ENCODE measurements at places on chromosomes 6 and 20.

- DNase-seq, result no peak
Observed at GRCh38 chr6:105839266-105839665, 246.9 kb upstream of the PRDM1 start.

DNA sequence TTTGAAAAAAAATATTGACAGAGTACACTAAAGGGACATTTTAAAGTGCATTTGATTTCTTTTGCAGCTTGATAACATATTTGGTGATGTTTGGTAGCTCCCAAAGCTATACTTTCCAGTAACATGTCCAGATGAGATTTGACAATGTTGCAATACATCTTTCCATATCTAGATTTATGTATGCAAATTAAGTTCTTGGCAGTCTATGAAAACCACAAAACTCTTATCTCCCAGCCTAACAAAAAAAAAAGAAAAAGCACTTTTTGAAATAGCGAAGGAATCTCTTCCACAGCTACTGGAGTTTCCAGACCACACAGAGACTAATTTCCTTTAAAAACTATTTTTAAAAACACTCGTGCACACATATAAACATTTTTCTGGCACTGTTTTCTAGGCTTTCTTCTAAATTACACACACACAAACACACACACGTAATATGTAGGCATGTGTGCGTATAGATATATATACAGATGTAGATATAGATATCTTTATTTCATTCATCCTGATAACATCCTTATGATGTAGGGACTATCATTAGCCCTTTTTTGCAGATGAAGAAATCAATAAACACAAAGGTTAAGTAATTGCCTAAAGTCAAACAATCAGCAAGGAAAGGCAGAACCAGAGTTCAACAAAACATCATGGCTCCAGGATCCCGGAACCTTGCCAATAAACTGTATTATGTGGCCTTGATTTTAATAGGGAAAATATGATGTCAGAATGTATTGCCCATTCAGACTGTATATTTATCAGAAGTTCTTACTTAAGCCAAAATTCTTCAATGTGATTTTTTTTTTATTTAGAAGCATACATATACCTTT, 93.3 kb downstream of the ADGRB3 start:
- no peak for DNase-seq

DNA sequence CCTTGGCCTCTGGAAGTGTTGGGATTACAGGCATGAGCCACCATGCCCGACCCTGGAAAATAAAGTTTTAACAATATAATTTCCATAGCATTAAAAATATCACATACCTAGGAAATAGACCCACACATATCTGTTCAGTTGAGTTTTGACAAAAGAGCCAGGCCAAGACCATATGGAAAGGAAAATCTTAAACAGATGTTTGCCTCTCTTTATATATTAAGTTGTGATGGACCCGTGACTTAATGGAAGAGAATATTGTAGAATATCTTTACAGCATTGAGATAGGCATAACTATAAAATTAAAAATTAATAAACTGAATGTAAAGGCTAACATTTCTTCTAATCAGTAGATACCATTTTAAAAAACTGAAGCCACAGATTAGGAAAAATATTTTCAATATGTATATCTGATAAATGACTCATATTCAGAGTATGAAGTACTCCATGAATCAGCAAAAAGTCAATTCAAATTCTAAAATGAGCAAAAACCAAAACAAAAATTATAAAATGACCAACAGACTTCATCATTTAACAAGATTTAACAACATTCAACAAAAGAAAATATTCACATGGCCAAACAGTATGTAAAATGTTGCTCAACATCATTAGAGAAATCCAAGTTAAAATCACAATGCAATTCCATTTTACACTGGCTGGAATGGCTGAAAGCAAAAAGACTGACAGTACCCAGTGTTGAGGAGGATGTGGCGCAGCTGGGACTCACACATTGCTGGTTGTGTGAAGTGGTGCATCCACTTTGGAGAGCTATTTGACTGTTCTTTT, 43.3 kb downstream of the GTF2H5 start:
- no peak for DNase-seq

- no peak for DNase-seq
Observed at GRCh38 chr20:34268851-34269636, 27.8 kb downstream of the ASIP start.

- DNase-seq, result no peak
Observed at GRCh38 chr6:65248101-65248610, 458.9 kb downstream of the EYS start.

DNA sequence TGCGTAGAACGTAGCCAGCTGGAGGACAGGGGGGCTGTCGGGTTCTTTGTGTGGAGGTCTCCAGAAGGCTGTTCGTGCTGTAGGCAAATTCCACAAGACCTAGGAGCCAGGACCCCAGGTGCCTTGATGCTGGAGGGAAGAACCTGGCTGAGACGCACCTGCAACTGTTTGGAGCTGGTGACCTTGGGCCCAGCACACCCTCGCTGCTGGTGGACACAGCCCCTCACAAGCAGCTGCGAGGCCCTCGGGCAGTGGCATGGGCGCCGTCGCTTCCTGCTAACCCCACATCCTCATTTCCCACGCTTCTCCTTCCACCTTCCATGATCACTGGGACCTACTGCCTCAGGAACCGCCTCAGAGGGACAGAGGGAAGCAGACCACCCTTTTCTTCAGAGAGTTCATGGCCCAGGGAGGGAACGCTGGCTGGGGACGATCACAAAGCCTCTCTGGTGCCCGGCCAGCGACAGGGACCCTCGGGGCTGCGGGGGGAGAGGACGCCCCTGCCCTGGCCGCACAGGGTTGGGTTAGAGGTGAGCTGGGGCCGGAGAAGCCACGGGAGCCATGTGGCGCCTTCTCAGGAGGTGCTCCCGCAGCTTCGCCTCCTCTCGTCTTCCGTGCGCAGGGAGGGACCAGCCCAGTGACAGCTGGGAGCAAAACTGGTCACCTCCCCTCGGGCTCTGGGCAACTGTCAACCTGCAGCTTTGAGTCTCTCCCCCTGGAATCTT, 18.4 kb downstream of the DLL1 start:
- DNase-seq, result no peak

- no peak for DNase-seq
Observed at GRCh38 chr6:71602385-71603007, 283.9 kb upstream of the RIMS1 start.

DNA sequence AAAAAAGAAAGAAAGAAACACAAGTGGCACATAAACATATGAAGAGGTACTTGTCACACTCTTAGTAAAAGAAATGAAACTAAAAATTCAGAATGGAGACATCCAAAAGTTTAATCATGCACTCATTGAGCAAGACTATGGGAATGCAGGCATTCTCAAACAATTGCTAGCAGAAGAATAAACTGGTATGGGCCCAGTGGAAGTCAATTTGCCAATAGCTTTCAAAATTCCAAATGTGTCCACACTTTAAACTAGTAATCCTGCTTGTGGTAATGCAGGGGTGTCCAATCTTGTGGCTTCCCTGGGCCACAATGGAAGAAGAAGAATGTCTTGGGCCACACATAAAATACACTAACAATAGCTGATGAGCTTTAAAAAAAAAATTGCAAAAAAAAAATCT, 97.4 kb downstream of the EPB41L2 start:
- DNase-seq, result no peak

GRCh38 chr6:164068527-164068926, 654.0 kb downstream of the QKI start:
- no peak for DNase-seq

DNA sequence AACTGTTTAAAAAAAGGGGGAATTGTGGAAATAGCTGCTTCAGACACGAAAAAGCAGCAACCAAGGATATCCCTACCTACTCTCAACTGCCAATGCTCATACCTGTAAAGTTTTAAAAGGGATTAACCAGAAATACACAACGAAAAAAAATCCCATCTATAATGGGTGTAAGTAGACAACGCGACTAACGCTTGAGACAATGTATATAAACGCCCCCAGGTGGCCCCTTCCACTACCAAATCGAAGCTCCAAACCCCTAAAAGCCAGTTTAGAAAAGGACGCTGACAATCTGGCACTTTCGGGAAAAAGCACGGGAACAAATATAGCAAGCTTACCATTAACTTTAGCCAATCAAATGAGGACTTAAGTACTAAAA, 94.5 kb upstream of the BTN3A2 start:
- DNase-seq, result no peak

GRCh38 chr6:88381289-88381642, 215.1 kb upstream of the CNR1 start:
- DNase-seq, result no peak

DNA sequence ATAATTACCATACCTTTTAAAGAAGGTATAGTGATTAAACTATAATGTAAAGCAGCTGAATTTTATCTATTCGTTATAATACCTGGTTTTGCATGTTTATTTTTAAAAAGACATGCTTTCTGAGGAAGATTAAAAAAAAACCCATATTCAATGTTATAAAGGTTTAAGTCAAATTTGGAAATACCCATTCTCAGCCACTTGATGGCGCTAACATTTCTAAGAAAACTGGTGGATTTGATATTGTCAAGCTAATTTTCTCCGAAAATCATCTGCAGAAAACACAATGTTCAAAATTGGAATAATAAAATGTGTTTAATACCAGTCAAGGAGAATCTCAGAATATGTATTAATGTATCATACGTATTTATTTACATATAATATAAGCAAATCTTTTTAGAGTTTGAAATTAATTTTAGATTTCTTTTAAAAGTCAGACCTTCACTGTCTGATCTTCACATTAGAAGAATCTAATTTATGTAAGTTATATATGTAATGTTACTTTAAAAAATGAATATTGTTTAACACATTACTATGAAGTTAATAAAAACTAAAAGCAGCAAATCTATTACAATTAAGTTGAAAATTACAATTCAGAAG, 35.0 kb downstream of the SHPRH start:
- no peak for DNase-seq

DNA sequence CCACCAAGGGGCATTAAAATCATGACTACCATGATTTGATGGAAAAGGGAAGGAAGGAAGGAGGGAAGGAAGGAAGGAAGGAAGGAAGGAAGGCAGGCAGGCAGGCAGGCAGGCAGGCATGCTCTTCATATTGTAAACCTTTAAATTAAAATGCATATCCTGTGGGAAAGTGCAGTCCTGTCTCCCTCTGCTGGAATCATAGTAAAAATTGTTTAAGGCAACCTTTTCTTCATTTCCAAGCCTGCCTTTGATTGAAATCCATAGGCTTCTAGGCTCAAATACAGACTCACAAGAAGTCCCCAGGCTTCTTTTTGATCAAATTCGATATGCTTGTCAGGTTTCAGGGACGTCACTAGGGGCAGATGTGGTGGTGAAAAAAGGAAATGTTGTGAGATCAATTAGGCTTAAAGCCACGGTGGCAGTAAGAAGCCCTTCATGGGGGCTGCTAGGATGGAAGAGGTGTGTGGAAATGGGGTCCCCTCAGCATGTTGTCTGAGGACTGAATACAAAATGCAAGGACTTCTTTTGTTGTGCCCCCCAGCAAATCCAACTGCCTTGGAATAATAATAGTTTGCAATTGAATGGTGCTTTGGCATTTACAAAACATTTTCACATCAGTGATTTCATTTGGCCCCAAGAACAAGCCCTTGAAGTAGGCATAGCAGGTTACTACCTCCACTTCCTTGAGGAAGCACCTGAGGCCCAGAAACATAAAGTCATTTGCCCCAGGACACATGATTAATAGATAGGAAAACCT, 25.6 kb upstream of the GABRR1 start:
- DNase-seq, result peak; percentile 49

DNA sequence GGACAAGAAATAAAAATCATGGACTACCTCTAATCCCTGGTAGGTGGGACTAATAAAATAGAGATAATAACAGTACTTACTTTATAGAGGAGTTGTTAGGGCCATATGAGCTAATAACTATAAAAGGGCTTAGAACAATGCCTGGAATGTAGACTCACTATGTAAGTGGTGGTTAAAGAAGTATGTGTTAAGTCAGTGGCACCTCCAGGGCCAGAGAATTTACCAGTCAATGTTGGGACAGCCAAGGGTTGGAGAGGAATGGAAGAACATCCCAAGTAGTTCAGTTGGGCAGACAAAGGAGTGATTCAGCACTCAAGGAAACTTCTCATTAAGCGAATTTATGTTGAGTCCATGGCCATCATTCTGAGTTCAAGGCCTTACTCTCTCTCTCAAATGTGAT, 116.8 kb downstream of the OTOR start:
- no peak for DNase-seq

DNA sequence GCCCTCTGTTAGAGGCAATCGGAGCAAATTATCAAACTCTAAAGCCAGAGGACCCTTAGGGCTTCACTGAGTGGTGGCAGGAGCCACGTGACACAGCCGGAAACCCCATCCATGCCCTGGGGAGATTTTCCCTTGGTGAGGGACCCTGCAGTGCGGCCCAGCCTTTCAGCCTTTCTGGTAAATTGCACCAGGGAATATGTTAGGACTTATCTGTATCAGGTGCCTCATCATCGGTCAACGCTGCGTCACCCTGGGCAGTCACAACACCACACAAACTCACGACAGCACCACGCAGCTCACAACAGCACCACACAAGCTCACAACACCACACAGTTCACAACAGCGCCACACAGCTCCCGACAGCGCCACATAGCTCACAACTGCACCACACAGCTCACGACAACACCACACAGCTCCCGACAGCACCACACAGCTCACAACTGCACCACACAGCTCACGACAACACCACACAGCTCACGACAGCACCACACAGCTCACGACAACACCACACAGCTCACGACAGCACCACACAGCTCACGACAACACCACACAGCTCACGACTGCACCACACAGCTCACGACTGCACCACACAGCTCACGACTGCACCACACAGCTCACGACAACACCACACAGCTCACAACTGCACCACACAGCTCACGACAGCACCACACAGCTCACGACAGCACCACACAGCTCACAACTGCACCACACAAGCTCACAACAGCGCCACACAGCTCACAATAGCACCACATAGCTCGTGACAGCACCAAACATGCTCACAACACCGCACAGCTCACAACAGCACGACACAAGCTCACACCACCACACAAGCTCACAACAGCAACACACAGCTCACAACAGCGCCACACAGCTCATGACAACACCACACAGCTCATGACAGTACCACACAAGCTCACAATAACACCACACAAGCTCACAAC, 199.0 kb downstream of the DLL1 start:
- no peak for DNase-seq

DNA sequence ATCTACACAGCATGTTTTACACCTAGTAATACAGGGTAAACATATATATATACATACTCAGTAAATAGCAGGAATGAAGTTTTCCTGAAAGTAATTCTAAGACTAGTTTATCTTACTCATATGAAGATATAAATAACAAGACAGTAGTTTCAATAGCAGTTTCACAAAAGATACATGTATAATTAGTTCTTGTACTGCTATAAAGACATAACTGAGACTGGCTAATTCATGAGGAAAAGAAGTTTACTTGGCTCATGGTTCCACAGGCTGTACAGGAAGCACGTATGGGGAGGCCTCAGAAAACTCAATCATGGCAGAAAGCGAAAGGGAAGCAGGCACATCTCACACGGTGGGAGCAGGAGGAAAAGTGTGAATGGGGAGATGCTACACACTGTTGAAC, 16.9 kb downstream of the RARS2 start:
- no peak for DNase-seq

- peak; percentile 80 for DNase-seq
Observed at GRCh38 chr6:35096129-35096862, 44.8 kb downstream of the TCP11 start.

- no peak for DNase-seq
Observed at GRCh38 chr6:43125555-43125954, 45.5 kb upstream of the SRF start.

GRCh38 chr6:41578217-41579087, 32.3 kb downstream of the FOXP4 start:
- DNase-seq, result peak; percentile 84
